ENCODE measurements at places on chromosomes 7 and 10.

GRCh38 chr10:78578929-78579328 lies 489.8 kb upstream of the ZMIZ1 start:
- peak; percentile 46 for DNase-seq

- DNase-seq, result no peak
Observed at GRCh38 chr7:91618776-91619765, 261.4 kb downstream of the MTERF1 start.

- no peak for DNase-seq
Observed at GRCh38 chr7:5041047-5041446, 4.6 kb upstream of the RBAK start.

GRCh38 chr7:51430480-51431086 lies 114.0 kb upstream of the COBL start:
- DNase-seq, result no peak

GRCh38 chr10:63093227-63093626 lies 39.9 kb upstream of the NRBF2 start:
- no peak for DNase-seq

DNA sequence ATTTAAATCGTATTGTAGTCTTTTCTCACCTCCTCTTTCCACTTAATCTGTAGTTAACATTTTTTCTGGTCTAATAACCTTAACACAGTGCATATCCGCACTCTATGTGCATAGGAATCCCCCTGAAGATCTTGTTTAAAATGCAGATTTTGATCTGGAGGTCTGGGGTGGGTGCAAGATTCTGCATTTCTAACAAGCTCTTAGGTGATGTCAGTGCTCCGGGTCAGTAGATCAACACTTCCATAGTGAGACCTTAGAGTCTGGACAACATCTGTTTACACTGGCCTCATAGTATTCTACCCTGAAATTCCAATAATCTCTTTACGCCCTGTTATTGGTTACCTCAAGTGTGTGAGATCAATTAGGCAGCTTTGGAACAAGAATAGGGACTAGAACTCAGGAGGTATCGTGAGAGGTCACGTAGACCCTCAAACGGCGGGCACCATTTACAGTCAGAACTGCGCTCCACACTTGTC lies 434 bp upstream of the PLEKHA8 start:
- DNase-seq, result no peak

DNA sequence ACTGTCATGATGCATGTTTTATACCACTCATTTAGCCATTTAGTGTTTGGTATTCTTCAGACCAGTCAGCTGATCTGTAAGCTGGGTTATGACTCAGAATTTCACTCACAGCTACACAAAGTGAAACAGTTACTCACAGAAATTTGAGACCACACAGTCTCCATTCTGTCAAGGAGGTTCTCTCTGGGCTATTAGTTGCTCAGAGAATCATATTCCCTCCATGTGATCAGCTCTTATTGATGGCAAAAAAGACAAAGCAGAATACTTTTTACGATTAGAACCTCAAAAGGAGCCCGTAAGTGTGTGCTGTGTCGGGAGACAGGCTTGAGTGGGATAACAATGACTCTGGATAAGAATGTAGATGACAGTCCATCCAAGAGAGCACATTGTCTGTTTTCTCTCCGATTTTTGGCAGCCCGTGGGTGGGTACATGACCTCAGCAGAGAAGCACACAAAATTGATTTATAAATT lies 277.6 kb upstream of the SORCS1 start:
- no peak for DNase-seq

- no peak for DNase-seq
Observed at GRCh38 chr10:132884041-132884440, 58.3 kb downstream of the CFAP46 start.

- no peak for DNase-seq
Observed at GRCh38 chr10:86403183-86403797, 36.7 kb upstream of the GRID1 start.

DNA sequence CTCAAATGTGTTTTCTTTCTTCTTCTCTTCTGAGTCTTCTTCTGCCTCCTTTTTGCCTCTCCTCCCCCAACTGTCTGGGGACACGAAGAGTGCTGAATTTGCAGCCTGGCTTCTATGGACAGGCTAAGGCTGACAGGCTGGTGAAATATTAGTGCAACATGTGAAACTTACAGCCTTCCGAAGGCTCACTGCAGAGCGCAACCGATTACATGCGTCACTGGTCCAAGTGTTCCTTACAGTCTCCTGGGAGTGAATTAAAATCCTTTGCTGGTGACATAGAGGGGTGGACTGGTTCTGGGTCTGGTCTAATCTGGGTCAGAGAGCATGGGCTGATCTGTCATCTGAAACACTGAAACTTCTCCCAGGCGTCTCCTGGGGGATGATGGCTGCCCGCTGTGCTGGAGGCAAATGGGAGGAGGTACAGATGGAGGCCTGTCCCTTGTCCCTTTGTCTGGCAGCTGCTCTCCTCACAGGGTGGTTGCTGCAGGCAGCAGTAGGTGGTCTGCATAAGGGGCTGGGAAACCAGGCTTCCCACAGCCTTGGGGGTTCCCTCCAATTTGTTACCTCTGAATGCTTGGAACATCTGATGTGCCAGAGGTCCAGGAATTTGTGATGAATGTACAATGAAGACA lies 143.8 kb upstream of the BMPER start:
- DNase-seq, result no peak

DNA sequence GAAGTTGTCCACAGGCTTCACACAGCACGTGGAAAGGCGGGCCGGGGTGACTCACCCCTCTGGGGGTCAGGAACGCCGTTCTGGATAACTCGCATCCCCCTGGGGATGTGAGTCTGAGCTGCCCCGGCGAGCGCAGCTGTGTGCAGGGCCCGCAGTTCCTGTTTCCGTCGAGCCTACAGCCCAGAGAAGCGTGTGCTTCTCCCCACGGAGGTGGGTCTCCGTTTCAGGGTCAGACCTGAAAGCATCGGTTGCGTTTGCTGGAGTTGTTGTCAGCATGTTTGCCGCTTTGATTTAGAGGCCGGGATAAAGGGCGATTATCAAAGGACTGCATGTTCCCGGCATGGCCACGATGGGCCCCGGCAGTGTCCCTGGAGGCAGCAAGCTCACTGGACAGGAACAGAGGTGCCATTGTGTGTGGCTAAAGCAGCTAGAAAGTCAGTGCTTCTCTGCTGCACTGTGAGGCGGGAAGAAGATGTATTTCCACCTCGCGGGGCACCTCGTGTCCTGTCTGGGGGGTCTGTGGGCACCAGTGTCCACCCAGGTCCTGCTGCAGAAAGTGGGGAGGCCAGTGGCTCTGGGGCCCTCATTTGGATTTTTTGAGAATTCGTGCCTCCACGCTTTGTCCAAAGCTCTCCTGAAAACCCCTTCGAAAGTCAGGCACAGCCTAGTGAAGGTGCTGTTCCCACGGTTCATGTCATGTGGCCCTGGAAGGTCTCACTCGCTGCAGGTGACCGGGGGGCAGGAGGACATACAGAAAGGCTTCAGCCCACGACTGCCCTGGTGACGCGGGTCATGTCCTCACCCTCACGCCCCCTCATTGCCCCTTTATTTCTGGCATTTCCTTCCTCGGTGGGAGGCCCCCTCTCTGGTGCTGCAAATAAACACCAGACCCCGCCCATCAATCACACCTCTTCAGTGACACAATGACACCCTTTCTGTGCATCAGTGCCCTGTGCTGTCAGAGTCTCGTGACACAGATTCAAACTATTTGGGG lies 27.4 kb upstream of the GDI2 start:
- DNase-seq, result no peak

GRCh38 chr7:87574630-87575029 lies 26.1 kb downstream of the ABCB1 start:
- no peak for DNase-seq

DNA sequence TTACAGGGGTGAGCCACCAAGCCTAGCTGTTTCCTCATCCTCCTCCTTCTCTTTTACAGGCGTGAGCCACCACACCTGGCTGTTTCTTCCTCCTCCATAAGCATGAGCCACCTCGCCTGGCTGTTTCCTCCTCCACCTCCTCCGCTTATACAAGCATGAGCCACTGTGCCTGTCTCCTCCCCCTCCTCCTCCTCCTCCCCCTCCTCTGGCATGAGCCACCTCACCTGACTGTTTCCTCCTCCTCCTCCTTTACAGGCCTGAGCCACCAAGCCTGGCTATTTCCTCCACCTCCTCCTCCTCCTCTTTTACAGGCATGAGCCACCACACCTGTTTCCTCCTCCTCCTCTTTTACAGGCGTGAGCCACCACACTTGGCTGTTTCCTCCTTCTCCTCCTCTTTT lies 49.8 kb upstream of the ZNF479 start:
- no peak for DNase-seq

GRCh38 chr10:132537684-132538001 lies at the start of gene INPP5A:
Gene INPP5A (plus strand): TSS chr10:132537787. CDS start chr10:132538097, 310 bp downstream.
- DNase-seq, result no peak

GRCh38 chr7:28405662-28406061 lies 6.7 kb upstream of the CREB5 start:
- no peak for DNase-seq

DNA sequence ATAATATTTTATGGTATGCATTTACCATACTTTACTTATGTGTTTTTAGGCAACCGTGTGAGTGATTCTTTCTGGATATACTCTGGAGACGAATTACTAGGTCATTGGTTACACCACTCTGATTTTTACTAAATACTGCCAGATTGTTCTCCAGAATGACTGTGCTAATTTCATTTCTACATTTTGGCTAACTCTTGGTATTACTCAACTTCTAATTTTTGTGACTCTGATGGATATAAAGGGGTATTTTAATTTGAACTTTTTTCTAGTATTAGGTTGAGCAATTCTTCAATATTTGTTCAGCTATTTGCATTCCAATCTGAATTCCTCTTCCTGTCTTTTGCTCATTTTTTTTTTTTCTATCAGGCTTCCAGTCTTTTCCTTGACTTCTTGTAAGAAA lies 223.6 kb downstream of the MDFIC start:
- DNase-seq, result no peak

DNA sequence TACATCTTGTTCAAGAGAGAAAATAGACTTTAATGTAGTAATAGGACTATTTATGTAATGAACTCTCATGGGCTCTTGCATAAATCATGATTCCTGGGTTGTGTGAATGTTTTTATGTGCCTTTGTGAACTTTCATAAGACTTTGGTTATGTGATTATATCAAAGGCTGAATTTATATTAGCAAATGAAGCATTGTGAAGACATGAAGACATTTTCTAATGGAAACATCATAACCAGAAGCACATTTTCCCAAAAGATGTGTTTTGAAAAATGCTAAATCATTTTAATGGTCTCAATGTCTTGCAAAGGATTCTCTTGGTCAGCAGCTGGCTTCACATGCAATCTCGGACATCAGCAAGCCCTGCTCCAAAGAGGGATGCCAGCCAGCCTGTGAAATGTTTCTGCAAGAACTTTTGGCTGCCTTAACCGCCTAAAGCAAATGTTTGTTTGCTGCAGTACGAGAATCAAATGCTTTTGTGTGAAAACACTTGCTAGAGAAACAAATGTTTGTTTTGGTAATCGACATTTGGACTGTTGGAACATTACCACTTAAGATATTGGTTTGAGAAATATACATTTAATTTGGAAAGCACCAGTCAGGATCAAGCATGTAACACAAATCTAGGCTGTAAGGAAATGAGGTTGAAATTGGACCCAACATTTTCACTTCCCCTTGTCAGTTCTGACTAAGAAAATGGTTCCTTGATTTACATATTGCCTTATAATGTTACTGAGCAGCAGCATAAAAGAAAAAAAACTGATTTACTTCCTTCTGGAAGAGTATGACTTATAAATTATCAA lies 102.1 kb downstream of the RTKN2 start:
- DNase-seq, result no peak

DNA sequence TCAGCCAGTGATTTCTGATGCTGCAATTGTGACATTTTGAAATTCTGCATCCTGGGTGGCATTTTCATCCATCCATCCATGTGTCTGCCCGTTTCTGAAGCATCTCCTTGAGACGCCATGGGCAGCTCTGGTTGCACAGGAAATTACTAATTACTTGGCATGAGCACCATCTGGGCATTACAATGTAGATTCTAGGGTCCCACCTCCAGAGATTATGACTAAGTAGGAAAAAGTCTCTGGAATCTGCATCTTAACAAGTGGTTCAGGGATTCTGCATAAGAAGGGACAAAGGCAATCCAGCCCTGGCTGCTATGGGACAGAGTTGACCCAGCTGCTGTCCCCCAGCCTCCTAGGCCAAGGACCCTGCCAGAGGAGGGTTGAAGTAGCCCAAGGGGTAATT lies 65.3 kb downstream of the CUZD1 start:
- no peak for DNase-seq

GRCh38 chr10:129896860-129897200 lies 67.2 kb downstream of the EBF3 start:
- no peak for DNase-seq

DNA sequence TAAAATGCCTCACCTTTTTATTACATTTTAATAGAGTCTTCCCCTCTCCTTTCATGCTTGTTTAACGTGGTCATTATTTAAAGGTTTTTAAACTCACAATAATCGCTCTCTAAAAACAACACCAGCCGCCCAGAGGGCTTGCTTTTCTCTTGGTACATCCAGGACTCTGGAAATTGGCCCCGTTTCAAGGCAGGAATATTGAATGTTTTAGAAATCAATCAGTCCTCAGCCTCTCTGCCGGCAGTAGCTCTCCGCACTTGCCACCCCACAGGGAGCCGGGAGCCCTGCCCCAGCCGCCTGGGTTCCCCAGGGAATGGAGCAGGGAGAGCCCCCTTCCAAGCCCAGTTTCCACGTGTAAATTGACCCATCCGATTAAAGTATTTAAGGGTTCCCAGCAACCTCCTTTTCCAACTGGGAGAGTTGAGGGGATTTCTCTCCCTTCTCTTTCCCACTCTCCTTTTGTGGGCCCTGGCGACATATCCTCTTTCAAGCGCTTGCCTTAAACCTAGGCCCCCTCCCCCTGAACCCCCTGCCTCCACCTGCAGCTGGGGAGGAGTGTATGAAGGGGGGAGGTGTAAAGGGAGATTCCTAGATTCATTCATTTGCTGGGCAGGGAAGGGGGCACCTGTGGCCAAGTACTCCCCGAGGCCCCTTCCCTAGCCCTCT lies 1.9 kb downstream of the FGF8 start:
- peak; percentile 42 for DNase-seq

DNA sequence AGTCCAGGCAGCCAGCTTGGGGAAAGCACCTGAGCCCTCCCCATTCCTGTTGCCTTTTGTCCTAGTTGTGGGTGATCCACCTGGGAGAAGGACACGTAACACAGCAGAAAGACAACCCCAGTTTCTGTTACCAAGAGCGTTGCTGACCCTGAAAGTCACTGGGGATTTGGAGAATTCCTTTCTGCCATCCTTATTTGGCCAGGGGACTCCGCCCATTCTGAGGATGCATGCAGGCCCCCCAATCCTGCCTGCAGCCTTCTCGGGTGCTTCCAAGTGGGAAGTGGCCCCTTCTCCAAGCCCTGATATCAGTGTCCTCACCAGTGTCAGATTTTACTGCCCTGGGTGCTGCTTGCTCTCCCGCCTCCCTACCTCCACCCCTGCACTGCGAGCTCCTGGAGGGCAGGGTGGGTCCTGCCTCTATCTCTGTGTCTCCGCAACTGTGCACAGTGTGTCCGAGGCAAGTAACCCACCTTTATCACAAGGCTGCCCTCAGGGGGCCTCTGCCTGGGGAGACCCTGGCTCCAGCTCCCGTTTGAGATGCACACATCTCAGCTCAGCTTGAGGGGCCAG lies 9.2 kb upstream of the ADCY1 start:
- no peak for DNase-seq

GRCh38 chr10:80415734-80416478 lies 7.6 kb downstream of the PRXL2A start:
- DNase-seq, result no peak

All from activated naive CD4-positive, alpha-beta T cell treated with anti-CD3 and anti-CD28 coated beads, Interleukin-2, amount 50 U/mL, for 72 hours (primary cell).